ENCODE measurements at places on chromosomes 6 and 20. TPM values are rescaled to one million over a fixed set of nuclear protein-coding genes. Genes with fewer than 3 reads are reported as not detected.

CLPSL2 gene
- polyA plus RNA-seq: 3.2 TPM

HFE gene
- 1.6 TPM for polyA plus RNA-seq

CALHM5 gene
- polyA plus RNA-seq: 0.05 TPM

EDN1 gene
- polyA plus RNA-seq: 0.23 TPM

C6orf58 gene
- polyA plus RNA-seq: not detected

ACTL10 gene
- polyA plus RNA-seq: 0.20 TPM

GPSM3 gene
- polyA plus RNA-seq: 9.8 TPM

LPIN3 gene
- 5.1 TPM for polyA plus RNA-seq
